ENCODE measurements at places on chromosomes 2 and 18. TPM values are rescaled to one million over a fixed set of nuclear protein-coding genes. Genes with fewer than 3 reads are reported as not detected.
A peak's percentile ranks its signal among the peaks of the same experiment; 100 is the strongest.

GRCh38 chr2:131148426-131148825 is 43.3 kb downstream of the PLEKHB2 start:
- no peak overlapping the region for H3K27ac ChIP-seq
- no peaks in the 10 kb centered on the region for H3K27me3 ChIP-seq
- DNase-seq: no peak
- H3K4me1 ChIP-seq: peaks cover 5% of the 10 kb centered on the region
- no peak overlapping the region for H3K4me3 ChIP-seq

DNA sequence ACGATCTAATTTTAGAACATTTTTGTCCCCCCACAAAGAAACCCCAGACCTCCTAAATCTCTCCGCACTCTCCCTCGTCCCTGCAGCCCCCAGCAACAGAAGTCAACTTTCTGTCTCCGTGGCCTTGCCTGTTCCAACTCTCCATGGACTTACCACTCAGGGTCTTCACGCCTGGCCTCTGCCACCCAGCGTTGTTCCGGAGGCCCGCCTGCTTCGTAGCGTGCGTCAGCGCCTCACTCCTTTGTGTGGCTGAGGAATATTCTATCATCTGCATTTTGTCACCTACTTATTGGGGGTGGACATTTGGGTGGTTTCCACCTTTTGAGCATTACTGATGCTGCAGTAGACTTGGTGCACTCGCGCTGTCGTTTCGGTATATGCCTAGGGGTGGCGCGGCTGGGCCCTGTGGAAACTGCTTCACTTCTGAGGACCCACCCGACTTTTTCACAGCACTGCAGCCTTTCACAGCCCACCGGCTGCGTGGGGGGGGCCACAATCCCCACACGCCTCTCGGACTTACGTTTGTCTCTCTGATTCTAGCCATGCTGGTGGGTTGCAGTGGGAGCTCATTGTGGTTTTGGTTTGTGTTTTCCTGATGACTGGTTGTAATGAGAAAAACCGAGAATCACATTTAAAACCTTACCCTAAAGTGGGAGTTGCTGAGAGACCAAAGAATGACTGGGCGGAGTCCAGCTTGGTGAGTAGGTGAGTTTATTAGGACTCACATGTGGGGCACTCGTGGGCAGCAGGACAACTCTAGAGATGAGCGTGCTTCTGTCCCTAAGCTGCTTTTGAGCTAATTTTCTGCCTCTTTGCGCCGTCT is 1.4 kb upstream of the HSBP1L1 start:
- H3K27me3 ChIP-seq: no peaks in the 10 kb centered on the region
- H3K4me1 ChIP-seq: peaks cover 44% of the 10 kb centered on the region
- peak overlapping the region; percentile 83 for H3K27ac ChIP-seq
- DNase-seq: no peak
- peaks cover 10% of the 10 kb centered on the region for H3K36me3 ChIP-seq
- H3K4me3 ChIP-seq: no peak overlapping the region

GRCh38 chr2:85234868-85235267 is 92.9 kb downstream of the TGOLN2 start:
- no peak overlapping the region for H3K27ac ChIP-seq
- DNase-seq: no peak
- H3K36me3 ChIP-seq: no peaks in the 10 kb centered on the region
- no peak overlapping the region for H3K4me3 ChIP-seq
- H3K27me3 ChIP-seq: no peaks in the 10 kb centered on the region
- no peaks in the 10 kb centered on the region for H3K4me1 ChIP-seq

DNA sequence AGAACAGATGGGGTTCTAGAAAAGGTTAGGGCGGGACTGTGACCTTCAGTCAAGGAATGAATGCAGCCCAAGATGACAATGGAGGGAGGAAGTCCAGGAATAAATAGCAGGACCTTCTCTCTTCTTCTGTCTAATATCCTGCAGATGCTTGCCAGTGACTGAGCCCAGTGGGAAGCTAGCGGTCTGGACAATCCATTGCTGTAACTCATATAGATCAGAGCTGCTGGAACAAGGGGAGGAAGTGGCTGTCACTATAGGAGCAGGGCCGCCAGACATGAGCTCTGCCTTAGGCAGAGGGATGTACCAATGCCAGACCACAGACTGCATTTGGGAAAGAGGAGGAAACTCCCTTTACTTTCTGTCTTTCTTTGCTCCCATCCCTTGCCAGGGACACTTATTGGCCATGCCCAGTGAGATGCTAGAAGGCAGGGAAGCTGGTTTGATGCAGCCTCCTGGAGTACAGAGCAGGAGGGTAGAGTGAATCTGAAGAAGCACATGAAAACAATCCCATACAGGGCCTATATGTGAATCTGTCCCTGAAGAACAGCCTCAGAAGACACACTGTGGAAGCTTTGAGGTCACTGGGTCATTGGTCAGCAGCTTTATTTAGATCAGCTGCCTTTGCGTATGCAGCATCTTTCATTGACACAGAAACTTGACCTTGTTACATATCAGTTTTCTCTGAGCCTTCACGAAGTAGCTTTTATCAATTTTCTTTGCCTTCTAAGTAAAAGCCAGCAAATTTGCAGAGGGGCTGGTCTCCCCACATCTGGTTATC is 65.4 kb downstream of the CCDC85A start:
- no peaks in the 10 kb centered on the region for H3K36me3 ChIP-seq
- H3K27me3 ChIP-seq: no peaks in the 10 kb centered on the region
- peak; percentile 29 for DNase-seq
- no peaks in the 10 kb centered on the region for H3K4me1 ChIP-seq
- H3K4me3 ChIP-seq: no peak overlapping the region

DNA sequence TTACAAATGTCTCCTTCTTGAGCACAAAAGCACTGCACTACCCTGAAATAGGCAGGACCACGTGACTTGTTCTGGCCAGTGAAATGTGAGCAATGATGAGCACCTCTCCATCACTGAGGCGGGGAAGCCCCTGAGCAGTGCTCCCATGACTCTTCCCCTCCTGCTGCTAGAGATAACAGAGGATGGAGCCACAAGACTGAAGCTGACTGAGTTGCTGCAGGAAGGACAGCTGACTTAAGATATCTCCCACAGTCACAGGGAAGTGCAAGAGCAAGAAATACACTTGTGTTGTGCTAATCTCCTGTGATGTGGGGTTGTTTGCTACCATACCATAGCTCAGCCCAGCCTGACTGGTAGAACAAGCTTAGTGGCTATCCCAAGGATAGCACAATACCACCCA is 38.7 kb downstream of the STK39 start:
- no peak overlapping the region for H3K27ac ChIP-seq
- no peak for DNase-seq
- H3K27me3 ChIP-seq: no peaks in the 10 kb centered on the region

GRCh38 chr2:20422402-20423271 is 24.2 kb upstream of the RHOB start:
- peaks cover 33% of the 10 kb centered on the region for H3K4me1 ChIP-seq
- no peak overlapping the region for H3K27ac ChIP-seq
- H3K4me3 ChIP-seq: peak overlapping the region; percentile 23
- peak; percentile 34 for DNase-seq
- H3K36me3 ChIP-seq: no peaks in the 10 kb centered on the region

- H3K36me3 ChIP-seq: no peaks in the 10 kb centered on the region
- no peak overlapping the region for H3K4me3 ChIP-seq
- no peaks in the 10 kb centered on the region for H3K4me1 ChIP-seq
- no peak overlapping the region for H3K27ac ChIP-seq
- H3K27me3 ChIP-seq: no peaks in the 10 kb centered on the region
These were observed 293.0 kb downstream of the RDH14 start for GRCh38 chr2:18267501-18267900.

DNA sequence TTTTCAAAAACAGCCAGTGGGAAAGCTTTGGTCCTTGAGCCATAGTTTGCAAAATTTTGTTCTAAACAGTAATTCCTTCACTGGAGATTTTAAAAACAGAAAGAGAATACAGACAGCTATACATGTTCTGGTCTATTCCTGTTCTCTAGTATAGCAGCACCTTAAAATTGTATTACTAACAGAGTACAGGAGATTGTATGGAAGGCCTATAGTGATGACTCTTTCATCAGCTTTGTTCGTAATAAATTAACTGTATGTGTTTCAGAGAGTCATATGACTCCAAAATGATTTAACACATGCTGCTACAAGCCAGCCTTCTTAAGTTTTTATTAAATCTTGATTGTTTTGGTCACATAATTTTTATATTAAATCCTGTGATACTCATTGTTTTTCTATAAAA is 1124.6 kb upstream of the FAM98A start:
- H3K27ac ChIP-seq: no peak overlapping the region
- H3K27me3 ChIP-seq: no peaks in the 10 kb centered on the region
- no peak for DNase-seq
- H3K36me3 ChIP-seq: no peaks in the 10 kb centered on the region
- H3K4me3 ChIP-seq: no peak overlapping the region

- no peaks in the 10 kb centered on the region for H3K27me3 ChIP-seq
- no peak overlapping the region for H3K4me3 ChIP-seq
- peaks cover 5% of the 10 kb centered on the region for H3K36me3 ChIP-seq
- DNase-seq: peak; percentile 91
- H3K4me1 ChIP-seq: peaks cover 53% of the 10 kb centered on the region
These were observed 72.8 kb downstream of the TNS1 start for GRCh38 chr2:217929757-217930707.

- peaks cover 14% of the 10 kb centered on the region for H3K4me1 ChIP-seq
- no peak overlapping the region for H3K4me3 ChIP-seq
- no peak for DNase-seq
- no peak overlapping the region for H3K27ac ChIP-seq
- peaks cover 10% of the 10 kb centered on the region for H3K36me3 ChIP-seq
These were observed 100.7 kb downstream of the EHBP1 start for GRCh38 chr2:62806231-62806630.

ZSWIM2 gene
- not detected for total RNA-seq

CCBE1 gene
- 53.0 TPM for total RNA-seq

POTEI gene
- total RNA-seq: not detected

SPATA3 gene
- total RNA-seq: not detected
